ENCODE measurements at places on chromosomes 2 and 18.

GRCh38 chr2:64928813-64929212 is 60.4 kb upstream of the SLC1A4 start:
- DNase-seq = no peak

DNA sequence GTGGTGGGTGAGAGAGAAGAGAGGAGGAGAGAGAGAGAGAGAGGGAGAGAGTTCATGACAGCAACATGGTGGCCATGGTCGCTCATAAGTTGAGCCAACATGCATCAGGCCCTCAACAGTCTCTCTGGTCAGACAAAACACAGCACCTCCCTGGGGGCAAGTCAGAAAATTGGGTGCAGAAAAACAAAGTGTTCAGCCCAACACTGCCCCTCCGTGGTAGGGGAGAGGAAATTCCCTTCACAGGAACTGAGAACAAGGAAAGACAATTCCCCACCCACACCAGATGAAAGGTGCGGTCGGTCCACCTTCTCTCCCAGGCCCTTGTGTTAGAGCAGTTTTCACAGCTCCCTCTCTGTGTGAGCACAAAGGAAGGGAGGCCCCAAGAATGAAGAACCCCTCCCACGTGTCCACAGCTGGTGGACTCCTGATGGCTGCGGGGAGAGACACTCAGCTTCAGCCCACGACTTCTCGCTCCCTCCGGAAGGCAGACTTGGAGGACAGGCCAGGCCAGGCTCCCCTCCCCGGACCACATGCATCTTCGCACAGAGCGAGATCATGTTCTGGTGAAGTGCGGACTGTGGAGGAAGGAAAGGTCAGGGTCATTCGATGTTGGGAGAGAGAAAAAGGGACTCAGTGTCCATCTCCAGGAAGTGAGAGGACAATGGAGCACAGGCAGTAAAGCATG is 181.7 kb downstream of the ANAPC1 start:
- DNase-seq = peak; percentile 36

DNA sequence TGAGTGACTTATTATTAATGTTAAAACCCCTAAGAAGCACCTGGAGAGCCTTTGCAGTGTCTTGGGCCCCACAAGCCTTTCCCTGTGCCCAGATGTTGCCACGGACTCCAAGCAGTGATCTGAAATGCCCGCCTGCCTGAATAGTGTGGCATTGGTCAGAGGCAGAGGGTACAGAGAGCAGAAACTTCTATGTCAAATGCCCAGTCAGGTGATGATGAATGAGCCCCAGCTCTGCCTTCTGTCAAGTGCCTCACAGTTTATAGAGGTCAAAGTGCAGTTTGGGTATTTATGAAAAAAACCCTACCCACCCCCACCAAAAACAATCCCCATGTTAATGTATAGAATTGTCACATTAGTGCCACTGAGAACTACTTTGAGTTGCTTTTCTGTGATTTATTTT is 170.0 kb upstream of the SIX3 start:
- peak; percentile 52 for DNase-seq

DNA sequence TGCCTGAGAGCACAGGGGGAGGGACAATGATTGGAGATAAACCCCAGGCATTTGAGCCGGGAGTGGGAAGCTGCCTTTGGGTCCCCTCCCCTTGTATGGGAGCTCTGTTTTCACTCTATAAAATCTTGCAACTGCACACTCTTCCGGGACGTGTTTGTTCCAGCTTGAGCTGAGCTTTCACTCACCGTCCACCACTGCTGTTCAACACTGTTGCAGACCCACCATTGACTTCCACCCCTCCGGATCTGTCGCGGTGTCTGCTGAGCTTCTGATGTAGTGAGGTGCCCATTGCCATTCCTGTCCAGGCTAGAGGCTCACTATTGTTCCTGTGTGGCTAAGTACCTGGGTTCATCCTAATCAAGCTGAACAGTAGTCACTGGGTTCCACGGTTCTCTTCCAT is 231.6 kb upstream of the CWC22 start:
- no peak for DNase-seq

DNA sequence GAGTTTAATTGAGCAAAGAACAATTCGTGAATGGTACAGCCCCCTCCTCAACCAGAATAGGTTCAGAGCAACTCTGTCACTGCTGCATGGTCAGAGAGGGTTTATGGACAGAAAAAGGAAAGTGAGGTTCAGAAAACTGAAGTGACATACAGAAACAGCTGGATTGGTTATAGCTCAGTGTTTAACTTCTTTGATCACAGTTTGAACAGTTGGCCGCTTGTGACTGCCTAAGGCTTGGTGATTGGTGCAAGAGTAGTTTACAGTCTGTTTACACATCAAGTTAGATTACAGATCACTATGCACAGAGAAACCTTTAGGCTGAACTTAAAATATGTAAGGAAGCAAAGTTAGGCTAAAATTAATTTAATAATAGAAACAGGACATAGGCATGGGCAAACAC is 459.2 kb downstream of the KCNJ3 start:
- DNase-seq = no peak

- peak; percentile 2 for DNase-seq
Measured at GRCh38 chr18:2223849-2224248, 347.5 kb downstream of the METTL4 start.

- DNase-seq = no peak
Measured at GRCh38 chr2:234448506-234449184, 48.2 kb downstream of the ARL4C start.

GRCh38 chr2:27771548-27772335 is at the start of gene MRPL33:
MRPL33 (plus strand) TSS chr2:27771719; CDS start chr2:27771778, 59 bp downstream.
- DNase-seq = peak; percentile 97

DNA sequence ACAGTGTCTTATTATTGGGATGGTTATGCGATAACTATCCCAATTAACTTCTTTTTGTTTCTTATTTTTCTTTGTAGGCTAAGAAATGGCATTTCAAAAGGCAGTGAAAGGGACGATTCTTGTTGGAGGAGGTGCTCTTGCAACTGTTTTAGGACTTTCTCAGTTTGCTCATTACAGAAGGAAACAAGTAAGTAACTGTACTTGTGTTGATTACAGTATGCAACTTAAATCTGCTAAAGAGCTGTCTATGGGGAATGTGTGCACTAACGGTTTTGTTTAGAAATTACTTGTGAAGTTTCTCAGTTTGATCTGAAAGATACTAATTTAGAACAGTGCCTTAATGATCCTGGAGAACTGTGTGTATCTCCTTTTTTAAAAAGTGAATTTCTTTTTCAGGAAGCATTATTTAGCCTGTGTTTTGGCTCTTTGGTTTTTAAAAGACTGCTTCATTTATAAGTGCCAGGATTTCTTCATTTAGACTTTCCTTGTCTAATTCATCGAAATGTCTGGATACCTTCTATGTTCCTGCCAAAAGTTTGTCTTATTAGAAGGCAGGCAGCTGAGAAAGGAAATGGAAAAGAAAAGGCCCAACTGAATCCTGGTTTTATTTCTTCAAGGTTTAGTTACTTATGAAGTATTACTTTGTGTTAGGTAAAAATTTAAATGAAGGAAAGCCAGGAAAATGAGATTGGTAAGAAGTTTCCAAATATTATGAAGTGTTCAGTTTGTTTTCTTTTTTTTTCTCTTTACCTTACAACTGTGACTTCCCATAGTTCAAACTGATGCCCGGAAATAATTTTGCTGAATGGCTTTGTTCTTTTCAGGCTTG is 40.1 kb downstream of the GPD2 start:
- no peak for DNase-seq

GRCh38 chr2:207164006-207164831 is 1.5 kb downstream of the KLF7 start:
- DNase-seq = peak; percentile 11

- DNase-seq = peak; percentile 70
Measured at GRCh38 chr2:148552675-148553331, 91.7 kb upstream of the EPC2 start.

DNA sequence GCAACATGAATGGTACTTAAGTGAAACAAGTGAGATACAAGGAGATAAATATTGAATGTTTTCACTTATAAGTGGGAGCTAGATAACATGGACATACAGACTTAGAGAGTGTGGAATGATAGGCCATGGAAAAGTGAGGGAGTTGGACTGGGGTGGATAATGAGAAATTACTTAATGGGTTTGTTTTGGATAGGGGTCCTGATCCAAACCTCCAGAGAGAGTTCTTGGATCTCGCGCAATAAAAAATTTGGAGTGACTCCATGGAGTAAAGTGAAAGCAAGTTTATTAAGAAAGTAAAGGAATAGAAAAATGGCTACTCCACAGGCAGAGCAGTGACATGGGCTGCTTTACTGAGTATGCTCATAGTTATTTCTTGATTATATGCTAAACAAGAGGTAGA is 508.9 kb downstream of the CNTNAP5 start:
- no peak for DNase-seq

GRCh38 chr18:10949655-10950054 is 199.7 kb downstream of the PIEZO2 start:
- DNase-seq = peak; percentile 21

DNA sequence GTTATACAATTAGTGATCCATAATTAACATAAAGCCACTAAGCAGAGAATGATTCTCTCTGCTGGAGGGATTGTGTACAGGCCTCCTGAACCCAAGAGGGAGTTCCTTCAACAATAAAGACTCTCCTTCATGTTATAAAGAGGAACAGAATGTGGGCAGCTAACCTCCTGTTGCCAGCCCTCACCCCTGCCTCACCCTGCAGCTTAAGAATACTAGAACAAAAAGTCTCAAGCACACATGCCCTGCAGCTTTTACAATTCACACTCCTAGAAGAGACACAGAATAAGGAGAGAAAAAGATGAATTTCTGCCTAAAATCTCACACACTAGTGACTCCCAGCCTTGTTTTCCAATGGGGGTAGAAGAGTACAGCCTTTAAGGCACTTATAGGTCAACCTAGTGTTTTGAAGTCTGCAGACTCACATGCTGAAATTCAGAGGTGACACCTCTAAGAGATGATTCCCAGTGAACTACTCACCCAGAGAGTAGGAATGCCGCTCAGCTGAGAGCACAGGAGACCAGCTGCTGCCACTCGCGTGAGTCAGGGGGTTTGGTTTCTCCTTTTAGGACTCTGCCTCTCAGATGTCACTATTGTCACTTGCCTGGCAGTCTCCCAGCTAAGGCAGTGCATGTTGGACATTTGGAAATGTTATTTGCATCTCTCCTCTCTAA is 32.5 kb upstream of the IL1RL1 start:
- DNase-seq = no peak

- DNase-seq = no peak
Measured at GRCh38 chr2:209761566-209761965, 10.1 kb upstream of the UNC80 start.

GRCh38 chr18:25349926-25350487 is 2.0 kb downstream of the ZNF521 start:
- peak; percentile 51 for DNase-seq

DNA sequence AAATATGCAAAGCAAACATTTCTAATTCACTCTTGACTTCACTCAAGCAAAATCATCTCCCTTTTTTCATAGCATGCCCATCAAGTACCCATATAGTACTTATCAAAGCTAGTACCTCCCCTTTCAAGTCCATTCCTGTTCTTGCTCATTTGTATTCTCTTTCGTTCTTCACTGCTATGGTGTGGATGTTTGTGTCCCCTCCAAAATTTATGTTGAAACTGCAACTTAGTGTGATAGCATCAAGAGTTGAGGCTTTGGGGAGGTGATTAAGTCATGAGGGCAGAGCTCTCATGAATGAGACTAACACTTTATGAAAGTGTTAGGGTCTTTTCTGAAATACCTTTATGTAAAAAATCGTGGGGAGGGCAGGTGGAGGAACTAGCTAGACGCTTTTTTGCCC is 52.9 kb downstream of the RNU4ATAC start:
- DNase-seq = peak; percentile 5

- DNase-seq = no peak
Measured at GRCh38 chr2:36564377-36564930, 33.5 kb downstream of the FEZ2 start.

DNA sequence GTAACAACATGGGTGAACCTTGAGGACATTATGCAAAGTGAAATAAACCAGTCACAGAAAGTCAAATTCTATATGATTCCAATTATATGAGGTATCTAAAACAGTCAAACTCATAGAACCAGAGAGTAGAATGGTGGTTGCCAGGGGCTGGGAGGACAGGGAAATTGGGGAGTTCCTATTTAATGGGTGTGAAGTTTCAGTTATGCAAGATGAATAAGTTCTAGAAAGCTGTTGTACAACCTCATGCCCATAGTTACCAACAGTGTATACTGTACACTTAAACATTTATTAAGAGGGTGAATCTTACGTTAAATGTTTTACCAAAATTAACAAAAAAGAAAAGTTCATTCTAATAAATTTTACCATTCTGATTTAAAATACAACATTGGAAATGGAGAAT is 92.7 kb upstream of the WDSUB1 start:
- DNase-seq = no peak

DNA sequence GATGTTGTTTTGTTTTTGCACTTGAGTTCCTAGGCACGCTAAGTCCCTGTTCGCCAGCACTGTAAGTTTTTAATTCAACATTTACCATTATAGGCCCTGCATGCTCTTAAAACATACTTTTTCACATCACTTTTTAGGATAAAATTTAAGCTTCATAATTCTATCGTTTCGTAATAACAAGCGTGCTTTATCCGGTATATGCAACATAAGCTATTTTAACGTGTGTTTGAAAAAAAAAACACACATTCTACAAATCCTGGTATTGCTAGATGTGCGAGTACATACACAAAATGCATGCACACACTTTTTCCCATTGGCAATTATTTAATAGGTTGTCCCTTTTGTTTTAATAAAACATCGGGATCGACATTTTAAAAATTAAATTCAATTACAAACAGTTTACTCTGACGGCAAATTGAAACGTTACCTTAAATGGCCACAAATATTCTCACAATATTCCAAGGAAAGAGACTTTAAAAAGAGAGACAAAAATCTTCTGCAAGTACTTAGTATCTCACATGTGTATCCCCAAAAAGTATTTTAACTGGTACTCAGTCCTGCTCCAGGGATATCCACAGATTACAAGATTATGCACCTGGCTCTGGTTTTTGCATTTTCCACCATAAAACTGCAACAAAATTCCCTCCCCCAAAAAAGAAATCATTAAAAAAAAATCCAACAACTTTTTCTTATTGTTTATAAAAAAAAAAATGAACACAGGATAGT is 1.0 kb upstream of the TCF4 start:
- peak; percentile 94 for DNase-seq

DNA sequence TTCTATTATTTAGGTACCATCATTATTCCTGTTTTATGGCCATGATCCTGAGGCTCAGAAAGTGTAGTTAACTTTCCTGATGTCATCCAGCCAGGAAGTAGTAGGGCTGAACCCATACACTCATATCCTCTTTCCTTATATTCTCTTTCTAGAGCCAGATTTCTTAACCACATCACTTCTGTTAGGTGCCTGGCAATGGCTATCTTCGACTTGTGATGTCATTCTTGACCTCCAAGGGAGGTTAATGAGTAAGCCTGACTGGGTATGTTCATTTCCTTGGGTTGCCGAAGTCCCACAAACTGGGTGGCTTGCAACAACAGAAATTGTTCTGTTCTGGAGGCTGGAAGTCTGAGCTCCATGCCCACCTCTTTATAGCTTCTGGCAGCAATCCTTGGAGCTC is 43.4 kb downstream of the ITGB6 start:
- no peak for DNase-seq

DNA sequence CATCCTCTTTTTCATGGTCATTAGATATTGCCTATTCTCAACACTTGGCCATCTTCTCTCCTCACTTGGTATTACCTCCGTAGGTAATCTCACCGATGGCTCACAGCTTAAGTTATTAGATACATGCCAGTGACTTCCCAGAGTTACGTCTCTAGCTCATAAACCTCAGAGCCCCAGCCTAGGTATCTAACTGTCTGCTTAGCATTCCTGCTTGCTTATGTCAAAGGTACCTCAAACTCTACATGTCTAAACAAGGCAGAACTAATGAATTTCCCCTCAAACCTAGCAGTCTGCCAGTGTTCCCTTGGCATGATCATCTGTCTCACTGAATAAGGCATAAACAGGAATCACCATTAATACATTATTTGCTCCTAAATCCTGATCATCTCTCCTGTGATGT is 27.7 kb upstream of the ZNF638 start:
- DNase-seq = no peak
